ENCODE measurements at places on chromosomes 2 and 18.

DNA sequence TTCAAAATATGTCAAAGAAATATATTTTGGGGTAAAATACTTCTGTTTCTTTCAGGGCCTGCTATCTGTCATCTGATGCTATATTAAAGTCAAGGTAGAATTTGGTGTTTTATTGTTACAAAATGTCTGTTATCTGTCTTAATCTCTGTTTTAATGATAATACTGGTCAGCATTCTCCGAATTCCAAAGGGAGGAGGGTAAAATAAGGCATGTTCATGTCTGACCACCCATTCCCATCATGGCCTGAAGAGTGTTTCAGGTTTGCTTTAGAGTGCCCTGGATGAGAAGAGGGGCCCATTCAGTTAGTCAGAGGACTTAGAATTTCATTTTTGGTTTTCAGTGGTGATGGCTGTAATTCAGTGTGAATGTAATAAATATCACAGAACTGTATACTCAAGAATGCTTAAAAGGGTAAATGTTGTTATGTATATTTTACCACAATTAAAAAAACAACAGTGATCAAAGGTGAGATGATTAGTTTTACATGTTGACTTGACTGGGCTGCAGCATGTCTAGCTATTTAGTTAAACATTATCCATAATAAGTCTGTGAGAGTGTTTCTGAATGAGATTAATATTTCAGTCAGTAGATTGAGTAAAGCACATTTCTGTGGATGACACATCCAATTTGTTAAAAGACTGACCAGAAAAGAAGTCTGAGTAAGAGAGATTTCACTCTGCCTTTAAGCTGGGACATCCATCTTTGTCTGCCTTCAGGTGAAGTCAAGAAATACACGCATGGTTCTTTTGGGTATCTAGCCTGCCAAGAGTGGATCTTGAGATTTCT is 467.9 kb upstream of the SYT4 start:
- DNase-seq = no peak

- no peak for DNase-seq
Measured at GRCh38 chr2:149339324-149339723, 8.9 kb downstream of the LYPD6 start.

- no peak for DNase-seq
Measured at GRCh38 chr18:68482815-68483214, 232.1 kb downstream of the TMX3 start.

DNA sequence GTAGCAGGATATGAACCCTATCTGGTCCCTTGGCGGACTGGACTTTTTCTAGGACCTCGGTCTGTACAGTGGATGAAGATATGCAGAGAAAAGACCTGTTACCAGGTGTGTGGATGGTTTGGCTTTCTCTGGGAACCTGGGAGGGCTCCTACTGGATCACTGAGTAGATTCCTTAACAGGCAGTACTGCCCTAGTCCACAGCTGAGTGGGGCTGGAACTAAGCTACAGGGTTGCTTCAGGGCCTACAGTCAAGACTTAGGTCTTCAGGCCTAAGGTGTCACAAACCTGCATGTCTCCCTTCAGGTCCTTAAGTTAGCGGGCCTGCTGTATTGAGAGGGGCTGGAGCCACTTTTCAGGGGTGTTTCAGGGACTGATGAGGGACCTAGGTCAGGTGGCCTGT is 42.9 kb downstream of the ORC4 start:
- no peak for DNase-seq

DNA sequence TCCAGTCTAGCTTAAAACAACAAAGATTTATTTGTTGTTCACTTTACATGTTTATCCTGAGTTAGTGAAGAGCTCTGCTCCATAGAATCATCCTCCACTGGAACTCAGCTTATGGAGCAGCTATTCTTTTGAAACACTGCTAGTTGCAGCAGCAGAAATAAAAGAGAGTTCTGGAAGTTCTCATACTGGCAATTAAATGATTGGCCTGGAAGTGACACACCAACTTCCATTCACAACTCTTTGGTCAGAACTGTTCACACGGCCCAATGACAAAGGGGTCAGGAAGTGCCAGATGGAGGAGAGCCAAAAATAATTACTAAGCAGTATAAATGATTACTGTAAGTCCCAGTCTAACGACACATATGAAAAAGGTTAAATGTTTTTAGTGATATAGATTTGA is 39.1 kb downstream of the FBXO11 start:
- no peak for DNase-seq

DNA sequence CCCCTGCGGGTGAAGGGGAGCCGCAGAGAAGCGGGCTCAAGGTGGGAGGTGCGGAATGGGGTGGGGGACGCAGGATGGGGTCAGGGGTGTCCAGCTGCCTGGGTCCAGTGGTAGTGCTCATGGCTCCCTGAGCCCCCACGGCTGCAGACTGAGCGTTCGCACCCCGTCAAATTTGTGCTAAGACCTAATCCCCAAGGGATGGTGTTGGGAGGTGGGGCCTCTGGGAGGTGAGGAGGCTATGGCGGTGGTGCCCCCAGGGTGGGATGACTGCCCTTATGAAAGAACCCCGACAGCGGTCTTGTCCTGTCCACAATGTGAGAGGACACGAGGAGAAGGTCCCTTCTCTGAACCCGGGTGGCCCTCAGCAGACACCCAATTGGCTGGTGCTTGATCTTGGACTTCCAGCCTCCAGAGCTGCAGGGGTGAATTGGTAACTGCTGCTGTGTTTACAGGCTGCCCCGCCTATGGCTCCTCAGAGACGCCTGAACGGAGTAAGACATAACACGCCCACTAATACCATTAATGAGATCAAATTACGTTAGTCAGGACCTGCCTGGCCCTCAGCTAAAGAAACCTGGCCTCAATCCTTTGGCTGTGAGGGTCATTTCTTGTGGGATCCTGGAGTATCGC is 42.6 kb downstream of the PXDN start:
- DNase-seq = peak; percentile 30

DNA sequence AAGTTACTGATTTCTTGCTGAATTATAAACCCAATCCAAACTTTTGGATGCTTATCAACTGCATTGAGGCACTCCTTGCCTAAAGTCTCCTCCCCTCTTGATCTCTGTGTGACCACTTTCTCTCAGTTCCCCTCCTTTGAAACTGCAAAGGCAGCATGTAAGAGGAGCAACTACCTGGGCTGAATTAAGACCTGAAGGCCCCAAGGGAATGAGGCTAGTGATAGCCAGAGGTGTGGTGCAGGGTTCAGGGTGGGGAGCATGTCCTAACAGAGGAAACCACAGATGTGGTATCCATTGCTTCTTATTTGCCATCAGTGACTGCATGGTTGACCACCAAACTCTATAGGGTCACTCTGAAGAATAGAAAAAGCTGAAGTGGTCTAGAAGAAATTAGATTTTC is 557.9 kb downstream of the TNS1 start:
- DNase-seq = no peak

GRCh38 chr2:239311132-239312040 is 89.4 kb downstream of the HDAC4 start:
- no peak for DNase-seq

DNA sequence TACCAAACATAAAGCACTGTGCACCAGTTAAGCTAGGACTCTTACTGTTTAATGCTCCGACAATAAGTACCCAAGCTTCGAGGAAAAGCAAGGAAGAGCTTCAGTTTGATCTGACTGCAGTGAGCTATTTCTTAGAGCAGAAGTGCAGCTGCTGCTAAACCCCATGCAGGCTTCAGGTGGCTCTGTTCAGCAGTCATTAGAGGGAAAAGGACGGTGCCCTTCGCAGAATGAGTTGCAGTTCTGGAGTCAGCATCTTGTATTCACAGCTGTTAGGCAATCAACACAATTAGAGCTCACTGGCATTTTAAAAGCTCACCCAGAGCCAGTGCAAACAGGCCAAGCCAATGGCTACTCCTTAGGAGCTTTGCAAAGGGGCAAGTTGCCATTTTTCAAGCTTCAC is 1.5 kb upstream of the CERKL start:
- DNase-seq = no peak

DNA sequence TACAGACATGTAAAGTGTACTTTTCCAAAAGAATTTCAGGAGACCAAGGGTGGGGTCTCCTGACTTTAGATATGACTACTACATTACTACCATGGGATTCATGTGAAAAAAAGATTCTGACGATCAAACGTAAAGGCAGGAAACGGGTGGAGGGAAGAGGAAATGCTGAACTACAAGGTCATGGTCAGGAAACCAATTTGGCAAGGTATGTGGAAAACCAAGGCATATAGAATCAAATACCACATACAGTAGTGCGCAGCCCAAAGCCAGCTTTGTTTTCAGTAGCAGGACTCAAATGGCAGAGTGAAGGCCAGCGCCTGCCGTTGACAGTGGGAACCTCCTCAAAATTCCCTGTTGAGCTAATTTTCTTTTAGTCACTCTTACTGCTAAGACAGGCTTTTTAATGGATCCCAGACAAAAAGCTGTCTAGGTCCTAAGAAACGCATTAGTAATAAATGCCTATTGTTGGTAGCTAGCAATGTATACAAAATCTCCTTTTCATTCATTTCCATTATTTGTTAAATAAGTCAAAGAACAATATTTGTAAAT is 57.6 kb upstream of the SERTAD2 start:
- DNase-seq = no peak

GRCh38 chr18:60279391-60279790 is 93.2 kb downstream of the MC4R start:
- no peak for DNase-seq

DNA sequence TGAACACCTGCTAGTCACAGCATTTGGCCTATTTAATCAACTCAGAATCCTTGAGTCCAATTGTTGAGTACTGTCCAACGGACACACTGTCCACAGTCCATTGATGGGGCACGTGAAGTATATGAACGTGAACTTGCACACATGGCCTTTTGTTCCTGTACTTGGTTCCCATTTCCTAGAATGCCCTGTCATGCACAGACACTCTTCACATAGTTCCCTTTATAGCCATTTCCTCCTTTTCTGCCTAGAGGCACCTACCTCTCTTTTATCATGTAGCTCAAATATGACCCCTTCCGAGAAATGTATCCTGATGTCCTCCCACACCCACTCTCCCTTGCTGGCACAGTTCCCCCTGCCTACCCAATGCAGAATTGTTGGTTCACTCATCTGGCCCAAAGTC is 8.7 kb upstream of the CRYGA start:
- no peak for DNase-seq

- DNase-seq = no peak
Measured at GRCh38 chr2:8300905-8301304, 381.0 kb upstream of the ID2 start.

DNA sequence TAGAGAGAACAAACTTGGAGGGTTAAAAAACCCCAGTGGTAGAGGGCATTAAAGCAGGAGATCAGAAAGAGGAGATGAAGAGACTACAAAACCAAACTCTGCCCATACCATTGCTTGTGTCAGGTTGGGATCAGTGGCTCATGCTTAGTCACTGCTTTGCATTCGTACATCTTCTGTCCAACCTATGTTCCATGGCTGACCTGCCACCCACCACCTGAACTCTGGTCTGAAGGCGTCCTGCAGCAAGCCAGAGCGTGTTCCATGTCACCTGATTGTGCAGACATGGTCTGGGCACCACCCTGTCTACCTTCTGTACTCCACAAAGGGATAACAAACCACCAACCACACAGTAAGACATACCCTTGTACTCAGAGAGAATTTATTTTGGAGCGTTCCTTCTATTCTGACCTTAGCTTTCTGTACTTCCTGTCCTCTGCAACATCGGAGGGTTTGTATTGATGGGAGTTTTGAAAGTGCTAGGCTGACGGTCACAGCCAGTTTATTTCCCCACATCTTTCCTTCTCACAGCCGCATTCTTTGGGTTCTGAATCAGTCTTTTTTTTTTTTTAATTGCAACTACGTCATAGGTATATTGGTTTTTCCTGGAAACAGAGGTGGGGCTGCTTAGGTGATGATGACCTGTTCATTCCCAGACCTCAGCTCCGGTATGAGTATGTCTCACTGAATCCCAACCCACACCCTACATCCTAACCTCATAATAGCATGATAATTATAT is 88.3 kb downstream of the SOWAHC start:
- no peak for DNase-seq

DNA sequence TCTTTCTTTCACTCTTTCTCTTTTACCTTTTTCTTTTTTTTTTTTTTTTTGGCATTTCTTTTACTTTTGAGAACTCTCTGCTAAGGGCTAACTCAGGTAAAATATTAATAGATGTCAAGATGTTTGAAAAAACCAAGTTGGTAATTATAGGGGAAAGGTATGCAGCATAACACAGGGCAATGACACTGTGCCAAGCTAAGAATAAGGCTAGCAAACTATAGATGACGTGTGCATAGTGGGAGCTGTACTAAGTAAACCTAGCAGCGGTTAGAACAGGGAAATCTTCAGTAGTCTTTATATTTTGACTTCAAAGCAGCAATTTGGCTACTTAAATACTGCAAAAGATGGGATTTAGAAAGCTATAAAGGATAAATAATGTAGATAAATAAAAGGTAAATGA is 415.4 kb upstream of the RGPD4 start:
- DNase-seq = no peak

GRCh38 chr18:22977847-22978701 is 44.9 kb downstream of the RBBP8 start:
- DNase-seq = no peak
